ENCODE measurements at places on chromosomes 5 and 9.
A peak's percentile ranks its signal among the peaks of the same experiment; 100 is the strongest.

- DNase-seq: no peak
Observed at GRCh38 chr5:52869391-52869790, 81.7 kb downstream of the ITGA1 start.

- peak; percentile 26 for DNase-seq
Observed at GRCh38 chr9:4097515-4097914, 202.4 kb downstream of the GLIS3 start.

DNA sequence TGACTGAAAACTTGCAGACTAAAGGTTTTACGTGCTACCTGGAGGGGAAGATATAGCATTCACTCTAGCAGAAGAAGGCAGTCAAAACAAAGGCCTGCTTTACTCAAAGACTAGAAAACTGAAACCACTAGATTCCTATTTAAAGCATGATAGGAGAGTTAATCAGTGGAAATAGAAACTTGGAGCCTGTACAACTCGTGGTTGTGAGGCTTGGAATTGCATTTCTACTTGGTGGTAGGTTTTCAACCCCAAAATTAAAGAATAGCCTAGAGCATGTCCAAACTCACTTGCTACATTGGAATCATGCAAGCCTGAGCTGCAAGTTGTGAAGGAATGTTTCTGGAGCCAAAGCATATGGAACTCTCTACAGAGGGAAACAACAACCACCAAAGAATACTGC is 1526.4 kb upstream of the NUDT12 start:
- no peak for DNase-seq

GRCh38 chr5:23522553-23522952 is 15.1 kb downstream of the PRDM9 start:
- DNase-seq: no peak

GRCh38 chr5:174192901-174193300 is 147.4 kb downstream of the NSG2 start:
- no peak for DNase-seq

- no peak for DNase-seq
Observed at GRCh38 chr5:31229266-31229665, 35.8 kb downstream of the CDH6 start.

- DNase-seq: peak; percentile 18
Observed at GRCh38 chr9:134944351-134944802, 26.7 kb upstream of the FCN1 start.

- DNase-seq: no peak
Observed at GRCh38 chr9:89026876-89027275, 35.6 kb downstream of the S1PR3 start.

DNA sequence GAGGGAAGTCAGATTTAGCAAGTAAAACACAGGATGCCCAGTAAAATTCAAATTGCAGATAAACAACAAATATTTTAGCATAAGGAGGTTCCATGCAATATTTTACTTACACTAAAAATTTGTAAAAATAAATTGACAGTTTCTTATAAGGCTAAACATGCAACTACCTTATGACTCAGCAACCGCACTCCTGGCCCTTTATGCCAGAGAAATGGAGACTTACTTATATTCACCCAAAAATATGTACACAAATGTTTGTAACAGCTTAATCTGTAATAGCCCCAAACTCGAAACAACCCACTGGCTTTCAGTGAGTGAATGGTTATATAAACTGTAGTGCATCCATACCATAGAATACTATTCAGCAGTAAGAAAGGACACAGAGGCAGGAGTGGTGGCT is 28.6 kb upstream of the TRIM14 start:
- no peak for DNase-seq

- DNase-seq: no peak
Observed at GRCh38 chr5:9538504-9538903, 7.4 kb downstream of the SEMA5A start.

DNA sequence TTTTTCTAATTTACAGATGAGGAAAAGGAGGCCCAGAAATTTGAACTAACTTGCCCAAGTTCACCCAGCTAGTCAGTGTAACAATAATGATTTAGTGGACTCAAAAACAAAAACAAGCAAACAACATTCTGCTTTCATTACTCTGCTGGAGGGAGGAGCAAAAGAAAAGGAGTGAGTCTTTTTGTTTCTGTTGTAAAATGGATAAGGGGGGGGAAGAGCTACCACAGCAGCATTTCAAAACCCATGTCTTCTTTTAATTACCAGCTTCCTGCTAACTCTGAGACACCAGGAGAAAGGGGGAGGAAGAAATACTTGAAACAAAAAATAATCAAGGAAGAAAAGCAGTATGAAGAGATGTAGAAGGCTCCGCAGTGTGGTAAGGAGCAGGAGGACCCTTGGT is 39.2 kb upstream of the EQTN start:
- no peak for DNase-seq

DNA sequence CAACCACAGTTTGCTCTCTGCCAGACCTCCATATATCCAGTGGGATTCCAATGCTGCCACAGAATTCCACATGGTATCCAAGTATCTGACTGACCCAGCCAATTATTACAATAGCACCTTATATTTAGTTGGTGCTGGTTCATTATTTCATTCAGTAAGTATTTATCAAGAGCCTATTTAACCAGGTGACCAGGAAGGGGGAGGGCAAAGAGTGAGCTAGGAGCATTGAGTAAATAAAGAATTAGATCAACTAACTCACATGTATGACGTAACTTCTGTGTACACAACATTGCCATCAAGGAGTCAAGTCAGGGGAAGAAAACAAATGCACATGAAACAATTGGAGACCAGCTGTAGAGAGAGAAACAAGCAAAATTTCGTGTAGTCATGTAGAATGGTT is 207.1 kb upstream of the PAPPA start:
- DNase-seq: no peak

- no peak for DNase-seq
Observed at GRCh38 chr9:9754186-9754585, 858.6 kb downstream of the PTPRD start.

DNA sequence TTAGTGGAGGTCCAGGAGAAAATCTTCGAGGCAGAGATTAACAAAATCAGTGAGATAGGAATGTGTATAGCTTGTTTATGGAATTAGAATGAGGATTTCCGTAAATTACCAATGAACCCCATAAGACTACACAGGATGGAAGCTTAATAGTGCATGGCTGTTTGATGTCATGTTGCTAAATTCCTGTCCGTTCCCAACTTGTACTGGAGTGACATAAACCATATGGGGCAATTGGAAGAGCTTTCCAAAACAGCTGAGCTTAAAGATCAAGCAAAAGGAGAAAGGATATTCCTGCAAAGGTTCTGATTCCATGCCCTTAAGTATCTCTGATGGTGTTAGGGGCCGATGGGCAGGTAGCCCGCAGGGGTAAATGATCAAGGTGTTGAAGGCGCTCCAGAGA is 17.4 kb downstream of the GLE1 start:
- DNase-seq: no peak

- DNase-seq: no peak
Observed at GRCh38 chr5:175712681-175713085, 54.8 kb downstream of the HRH2 start.

GRCh38 chr5:166781737-166782136 is 1509.7 kb upstream of the WWC1 start:
- DNase-seq: no peak

DNA sequence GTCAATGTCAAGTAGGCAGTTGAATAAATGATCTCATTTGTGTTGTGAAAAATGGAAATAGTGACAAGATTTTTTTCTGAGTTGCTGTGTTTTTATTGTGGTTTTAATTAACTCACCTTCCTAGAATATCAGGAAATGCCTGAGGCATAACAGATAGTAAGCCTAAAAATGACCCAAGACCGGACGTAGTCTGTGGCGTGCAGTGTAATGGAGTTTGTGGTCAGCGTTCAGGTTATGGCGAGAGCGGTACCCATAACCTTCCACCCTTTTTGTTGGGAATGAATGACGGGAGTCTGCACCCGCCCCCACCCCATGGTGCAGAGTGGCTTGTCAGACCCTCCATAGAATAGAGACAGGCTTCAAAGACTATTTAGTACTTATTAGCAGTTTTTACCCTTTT is 119.3 kb downstream of the GALNT10 start:
- no peak for DNase-seq

- DNase-seq: no peak
Observed at GRCh38 chr5:171666815-171667214, 118.8 kb upstream of the SMIM23 start.

DNA sequence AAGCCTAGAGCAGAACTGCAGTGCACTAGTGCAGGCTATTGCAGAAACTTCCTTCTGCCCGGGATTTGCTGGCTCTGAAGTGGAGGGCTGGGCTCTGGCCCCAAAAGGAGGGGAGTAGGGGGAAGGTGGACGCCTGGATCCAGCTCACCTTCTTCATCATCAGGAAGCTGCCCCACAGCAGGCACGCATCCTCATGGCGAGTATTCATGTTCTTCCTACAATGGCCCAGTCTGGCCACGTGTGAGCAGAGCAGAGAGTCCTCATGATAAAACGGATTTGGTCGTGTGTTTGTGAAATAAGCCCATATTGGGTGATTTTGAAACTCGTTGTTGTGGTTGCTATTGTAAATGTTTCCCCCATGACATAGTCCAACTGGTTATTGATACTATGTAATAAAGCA is 8.2 kb upstream of the GLIPR2 start:
- DNase-seq: no peak

- DNase-seq: peak; percentile 47
Observed at GRCh38 chr5:176413255-176413565, 3.1 kb downstream of the CLTB start.

GRCh38 chr5:122435234-122435633 is 123.2 kb downstream of the SNCAIP start:
- DNase-seq: no peak

DNA sequence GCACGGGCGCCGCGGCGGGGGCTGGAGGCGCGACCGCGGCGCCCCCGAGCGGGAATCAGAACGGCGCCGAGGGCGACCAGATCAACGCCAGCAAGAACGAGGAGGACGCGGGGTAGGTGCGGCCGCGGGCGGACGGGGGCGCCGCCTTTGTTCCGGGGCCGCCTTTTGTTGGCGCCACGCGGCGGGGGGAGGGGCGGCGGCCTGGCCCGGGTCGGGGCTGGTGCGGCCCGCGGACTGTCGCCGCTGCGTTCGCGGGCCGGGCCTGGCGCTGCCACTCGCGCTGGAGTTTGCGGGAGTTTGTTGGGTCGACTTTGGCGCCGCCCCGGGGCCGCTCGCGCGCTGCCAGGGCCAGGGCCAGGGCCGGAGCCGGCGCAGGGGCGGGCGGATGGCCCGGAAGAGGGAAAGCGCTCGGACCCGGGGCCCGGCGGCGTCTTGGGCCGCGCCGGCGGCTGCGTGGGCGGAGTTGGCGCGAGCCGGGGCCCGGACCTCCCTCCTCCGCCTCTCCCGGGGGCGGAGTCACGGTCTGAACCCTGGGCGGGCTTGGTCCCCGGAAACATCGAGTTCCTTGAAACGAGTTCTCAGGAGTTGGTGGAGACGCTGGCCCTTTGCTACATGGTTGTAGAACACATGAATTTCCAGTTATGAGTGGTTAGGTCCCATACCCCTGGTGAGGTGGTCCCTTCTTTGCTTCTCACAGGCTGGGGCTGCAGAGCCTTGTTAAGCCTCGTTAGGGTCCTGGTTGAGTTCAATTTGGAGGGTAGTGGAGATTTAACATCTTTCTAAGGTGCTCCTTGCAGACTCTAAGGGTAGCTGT is 809 bp downstream of the HNRNPAB start:
- DNase-seq: peak; percentile 95

DNA sequence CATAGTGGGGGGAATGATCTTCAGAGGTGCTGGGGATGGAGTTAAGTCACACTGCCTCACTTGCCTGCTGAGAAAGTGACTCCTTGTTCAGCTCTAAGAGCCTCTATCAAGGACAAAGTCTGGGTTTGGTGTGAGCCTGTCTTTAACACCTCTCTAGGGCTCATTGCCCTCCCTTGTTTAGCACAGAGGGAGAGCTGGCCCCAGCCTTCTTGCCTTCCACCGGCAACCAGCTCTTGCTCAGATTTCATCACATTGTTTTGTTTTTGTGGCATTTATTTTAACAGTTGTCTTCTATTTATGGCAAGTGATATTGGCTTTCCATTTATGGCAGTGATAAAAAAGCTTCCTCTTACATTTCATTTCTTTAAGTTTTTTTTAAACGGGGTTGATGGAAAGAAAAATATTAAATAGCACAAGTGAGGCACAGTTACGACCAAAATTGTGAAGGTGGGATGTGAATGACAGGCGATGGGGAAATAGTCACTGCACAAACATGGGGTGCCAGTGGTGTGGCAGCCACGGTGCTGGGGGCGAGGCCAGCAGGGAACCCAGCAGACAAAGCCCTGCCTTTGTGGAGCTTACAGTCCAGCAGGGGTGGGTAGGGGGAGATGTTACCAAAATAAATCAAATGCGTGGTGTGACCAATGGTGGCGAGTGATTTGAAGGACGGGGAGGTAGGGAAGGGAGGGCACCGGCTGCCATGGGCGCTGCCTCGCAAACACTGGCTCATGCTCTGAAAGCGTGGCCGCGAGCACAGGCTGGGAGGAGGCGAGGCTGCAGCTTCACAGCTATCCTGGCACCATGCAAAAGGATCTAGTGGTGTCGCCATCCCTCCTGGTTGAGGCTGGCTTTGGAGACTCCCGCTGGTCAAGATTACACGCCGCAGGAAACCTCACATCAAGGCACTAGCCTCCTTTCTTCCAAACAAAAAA is 21.2 kb upstream of the UNC5A start:
- DNase-seq: no peak

GRCh38 chr9:104725014-104725413 is 22.5 kb upstream of the NIPSNAP3A start:
- DNase-seq: no peak

- DNase-seq: no peak
Observed at GRCh38 chr5:95526871-95527270, 27.9 kb downstream of the SKIC3 start.

GRCh38 chr5:121366515-121366914 is 485.2 kb upstream of the FTMT start:
- peak; percentile 24 for DNase-seq

- DNase-seq: no peak
Observed at GRCh38 chr9:70261131-70261870, 2.5 kb downstream of the SMC5 start.

DNA sequence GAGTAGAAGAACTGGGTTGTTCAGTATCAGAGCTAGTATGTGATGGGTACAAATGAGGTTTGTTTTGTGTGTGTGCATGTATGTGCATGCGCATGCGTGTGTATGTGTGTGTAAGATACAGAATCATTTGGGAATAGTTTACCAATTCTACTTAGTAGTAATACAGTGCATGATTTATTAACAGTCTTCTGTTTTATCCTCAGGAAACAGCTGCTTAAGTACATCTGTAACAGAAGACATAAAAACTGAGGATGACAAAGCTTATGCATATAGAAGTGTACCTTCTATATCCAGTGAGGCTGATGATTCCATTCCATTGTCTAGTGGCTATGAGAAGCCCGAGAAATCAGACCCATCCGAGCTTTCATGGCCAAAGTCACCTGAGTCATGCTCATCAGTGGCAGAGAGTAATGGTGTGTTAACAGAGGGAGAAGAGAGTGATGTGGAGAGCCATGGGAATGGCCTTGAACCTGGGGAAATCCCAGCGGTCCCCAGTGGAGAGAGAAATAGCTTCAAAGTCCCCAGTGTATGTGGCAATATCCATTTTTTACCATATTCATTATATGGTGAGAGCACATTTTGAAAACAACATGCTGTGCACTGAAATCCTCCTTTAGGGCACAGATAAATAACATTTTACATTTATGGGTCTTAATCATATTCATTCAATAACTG is 228.5 kb downstream of the KDM4C start:
- no peak for DNase-seq

GRCh38 chr5:111954516-111955395 is 197.8 kb upstream of the NREP start:
- peak; percentile 28 for DNase-seq

- DNase-seq: no peak
Observed at GRCh38 chr9:138021251-138022056, 143.9 kb downstream of the CACNA1B start.

GRCh38 chr5:127660047-127660733 is 11.3 kb downstream of the CTXN3 start:
- no peak for DNase-seq

- DNase-seq: peak; percentile 86
Observed at GRCh38 chr9:91071184-91071990, 269.8 kb downstream of the SYK start.
